ENCODE measurements at places on chromosomes 16 and 17.

DNA sequence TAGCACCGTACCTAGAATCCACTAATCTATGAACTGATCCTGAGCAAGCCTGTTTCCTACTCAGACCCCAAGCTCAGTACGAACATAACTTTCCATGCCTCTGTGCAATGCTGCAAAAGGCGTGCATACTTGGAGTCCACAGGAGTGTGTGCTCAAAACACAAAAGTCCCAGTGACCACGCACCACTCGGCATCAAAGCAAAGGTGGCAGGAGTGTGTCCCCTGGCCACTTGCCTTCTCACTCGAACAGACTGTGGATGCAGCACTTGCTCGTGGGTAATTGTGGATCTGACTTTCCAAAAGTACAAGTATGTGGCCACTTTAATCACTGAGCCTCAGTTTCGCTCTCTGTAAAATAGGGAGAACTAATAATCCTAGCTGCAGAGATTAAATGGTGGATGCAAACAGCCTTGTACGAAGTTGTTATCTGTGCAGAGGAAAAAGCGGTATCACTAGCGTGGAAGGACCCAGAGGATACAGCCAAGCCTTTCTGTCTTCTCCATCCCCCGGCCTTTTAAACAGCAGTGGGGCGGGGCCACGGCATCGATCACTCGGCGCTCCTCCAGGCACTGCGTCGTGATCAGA, 311 bp upstream of the KDM8 start:
- DNase-seq = peak; percentile 90

GRCh38 chr17:70040336-70040735, 34.7 kb upstream of the KCNJ16 start:
- no peak for DNase-seq

DNA sequence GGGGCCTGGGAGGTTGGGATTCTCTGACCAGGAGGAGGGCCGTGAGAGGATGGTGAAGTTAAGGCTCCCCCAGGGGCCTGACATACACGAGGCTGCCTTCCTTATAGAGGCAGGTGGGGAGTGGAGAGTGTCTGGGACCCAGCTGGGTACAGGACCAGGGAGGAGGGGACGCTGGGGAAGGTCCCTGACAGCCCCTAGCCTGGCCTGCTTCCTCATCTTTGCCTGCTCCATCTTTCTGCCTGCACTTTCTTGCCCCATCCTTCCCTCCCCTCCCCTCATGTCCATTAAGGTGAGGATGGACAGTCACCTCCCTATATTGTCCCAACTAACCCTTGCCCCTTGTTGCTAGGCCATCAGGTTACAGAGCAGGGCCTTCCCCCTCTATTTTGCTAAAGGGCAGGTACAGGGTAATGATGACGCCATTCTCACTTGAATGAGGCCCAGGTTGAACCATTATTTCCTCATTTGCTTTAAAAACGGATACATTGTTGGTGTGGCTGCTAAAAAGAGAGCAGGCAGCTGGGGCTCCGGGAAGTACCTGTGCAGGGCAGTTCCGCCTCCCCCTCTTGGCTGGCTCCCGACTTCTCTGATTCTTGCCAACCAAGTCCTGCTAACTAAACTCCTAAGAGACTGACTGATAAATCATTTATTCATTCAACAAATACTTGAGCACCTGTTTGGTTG, 1.3 kb downstream of the C17orf99 start:
- DNase-seq = no peak

- DNase-seq = peak; percentile 78
These were observed 33.9 kb downstream of the PLD6 start for GRCh38 chr17:17172001-17172939.

GRCh38 chr17:75622771-75623273, 10.4 kb upstream of the SMIM5 start:
- no peak for DNase-seq

GRCh38 chr16:80027007-80027965, 426.7 kb upstream of the MAF start:
- peak; percentile 9 for DNase-seq

- no peak for DNase-seq
These were observed 50.7 kb upstream of the DOC2B start for GRCh38 chr17:231966-232807.

- DNase-seq = no peak
These were observed 56.6 kb downstream of the TEKT5 start for GRCh38 chr16:10638101-10638500.

GRCh38 chr17:79255926-79256585, 181.4 kb downstream of the ENGASE start:
- no peak for DNase-seq

- no peak for DNase-seq
These were observed 196.0 kb downstream of the RAB11FIP4 start for GRCh38 chr17:31587462-31587861.
